Activated T-helper 17 cell treated with anti-CD3 and anti-CD28 coated beads, Interleukin-2, amount 50 U/mL, for 72 hours (primary cell): ENCODE measurements at places on chromosomes 11 and 22. TPM values are rescaled to one million over a fixed set of nuclear protein-coding genes. Genes with fewer than 3 reads are reported as not detected.

GRCh38 chr11:61930933-61931332 lies 13.6 kb upstream of the RAB3IL1 start:
- H3K27me3 ChIP-seq, result peaks cover 17% of the 10 kb centered on the region
- no peak overlapping the region for H3K27ac ChIP-seq
- H3K4me1 ChIP-seq, result no peaks in the 10 kb centered on the region

GRCh38 chr11:22957786-22958185 lies 97.5 kb upstream of the CCDC179 start:
- no peak for ATAC-seq
- no peaks in the 10 kb centered on the region for H3K27me3 ChIP-seq
- H3K4me1 ChIP-seq, result no peaks in the 10 kb centered on the region
- no peak overlapping the region for H3K4me3 ChIP-seq
- H3K27ac ChIP-seq, result no peak overlapping the region
- H3K36me3 ChIP-seq, result no peaks in the 10 kb centered on the region

DNA sequence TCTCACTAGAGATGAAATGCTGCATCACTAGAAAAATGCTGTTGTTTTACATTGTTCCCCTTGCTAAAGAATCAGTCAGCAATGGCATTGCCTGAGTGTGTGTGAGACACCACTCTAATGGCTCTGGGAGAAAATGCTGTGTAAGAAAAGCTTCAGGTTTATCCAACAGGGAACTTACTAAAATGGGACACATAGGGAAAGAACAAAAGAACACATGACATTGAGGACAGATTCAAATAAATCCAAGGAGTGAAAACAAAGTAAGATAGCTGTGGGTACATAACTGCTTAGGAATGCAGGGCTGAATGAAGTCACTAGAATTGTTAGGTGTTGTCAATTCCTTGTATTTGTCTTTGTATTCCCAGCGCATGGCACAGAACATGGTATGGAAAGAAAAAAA lies 24.2 kb downstream of the BLID start:
- H3K36me3 ChIP-seq, result no peaks in the 10 kb centered on the region
- no peak overlapping the region for H3K27ac ChIP-seq
- ATAC-seq, result no peak
- no peak overlapping the region for H3K4me3 ChIP-seq

DNA sequence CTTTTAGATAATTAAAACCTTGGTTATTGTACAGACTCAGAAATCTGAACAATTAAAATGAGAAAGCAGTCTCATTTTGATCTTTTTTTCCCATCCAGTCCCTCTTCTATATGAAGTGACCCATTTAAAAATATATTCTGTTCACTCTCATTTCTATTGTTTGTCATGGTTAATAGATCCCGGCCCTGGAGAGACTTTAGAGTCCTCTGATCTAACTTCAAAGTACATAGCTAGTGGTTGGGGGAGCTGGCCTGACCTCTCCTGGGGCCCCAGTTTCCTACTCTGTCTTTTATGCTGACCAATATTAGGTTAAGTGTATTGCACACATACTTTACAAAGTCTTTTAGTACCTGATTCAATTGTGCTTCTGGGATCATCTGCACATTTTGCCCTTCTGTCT lies 13.5 kb downstream of the MRPL48 start:
- H3K4me3 ChIP-seq, result no peak overlapping the region
- H3K4me1 ChIP-seq, result no peaks in the 10 kb centered on the region
- H3K36me3 ChIP-seq, result peaks cover 6% of the 10 kb centered on the region
- no peak overlapping the region for H3K27ac ChIP-seq

DNA sequence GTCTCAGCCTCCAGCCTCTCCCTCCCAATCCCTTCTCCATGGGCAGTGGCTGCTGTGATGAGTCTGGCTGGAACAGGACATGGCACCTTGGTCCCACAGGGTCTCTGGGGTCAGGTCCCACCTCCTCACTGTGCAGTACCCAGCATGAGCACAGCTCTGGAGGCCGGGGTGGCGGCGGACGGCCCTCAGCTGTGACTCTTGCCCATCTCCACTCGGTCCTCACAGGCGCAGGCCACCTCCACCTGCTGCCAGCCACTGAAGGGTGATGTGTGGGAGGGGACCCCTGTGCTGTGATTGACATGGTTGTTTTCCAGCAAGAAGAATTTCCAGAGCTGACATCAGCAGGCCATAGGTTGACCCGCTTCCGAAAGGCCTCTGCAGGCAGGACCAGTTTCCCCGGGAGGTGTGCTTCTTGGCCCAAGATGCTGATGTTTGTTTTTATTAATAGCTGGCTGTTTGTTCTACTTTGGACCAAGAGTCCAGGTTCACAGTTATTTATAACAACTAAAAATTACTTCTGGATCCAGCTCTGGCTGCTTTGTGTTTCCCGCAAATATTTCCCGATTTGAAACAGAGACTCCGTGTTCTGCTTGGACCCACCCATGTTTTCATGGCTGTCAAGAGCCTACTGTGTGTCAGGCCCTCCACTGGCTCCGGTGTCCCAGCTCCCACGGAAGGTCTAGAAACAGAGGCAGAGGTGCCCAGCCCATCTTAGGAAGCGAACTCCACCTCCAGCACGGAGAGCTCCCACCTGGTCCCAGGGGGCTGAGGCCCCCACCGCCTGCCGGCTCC lies 45.7 kb downstream of the SCUBE1 start:
- H3K27ac ChIP-seq, result no peak overlapping the region
- ATAC-seq, result no peak
- peaks cover 7% of the 10 kb centered on the region for H3K27me3 ChIP-seq
- H3K36me3 ChIP-seq, result no peaks in the 10 kb centered on the region
- no peaks in the 10 kb centered on the region for H3K4me1 ChIP-seq
- H3K4me3 ChIP-seq, result no peak overlapping the region

- no peaks in the 10 kb centered on the region for H3K36me3 ChIP-seq
- H3K4me3 ChIP-seq, result no peak overlapping the region
- no peak overlapping the region for H3K27ac ChIP-seq
- H3K4me1 ChIP-seq, result no peaks in the 10 kb centered on the region
Observed at GRCh38 chr11:28621753-28622152, 513.6 kb downstream of the METTL15 start.

DNA sequence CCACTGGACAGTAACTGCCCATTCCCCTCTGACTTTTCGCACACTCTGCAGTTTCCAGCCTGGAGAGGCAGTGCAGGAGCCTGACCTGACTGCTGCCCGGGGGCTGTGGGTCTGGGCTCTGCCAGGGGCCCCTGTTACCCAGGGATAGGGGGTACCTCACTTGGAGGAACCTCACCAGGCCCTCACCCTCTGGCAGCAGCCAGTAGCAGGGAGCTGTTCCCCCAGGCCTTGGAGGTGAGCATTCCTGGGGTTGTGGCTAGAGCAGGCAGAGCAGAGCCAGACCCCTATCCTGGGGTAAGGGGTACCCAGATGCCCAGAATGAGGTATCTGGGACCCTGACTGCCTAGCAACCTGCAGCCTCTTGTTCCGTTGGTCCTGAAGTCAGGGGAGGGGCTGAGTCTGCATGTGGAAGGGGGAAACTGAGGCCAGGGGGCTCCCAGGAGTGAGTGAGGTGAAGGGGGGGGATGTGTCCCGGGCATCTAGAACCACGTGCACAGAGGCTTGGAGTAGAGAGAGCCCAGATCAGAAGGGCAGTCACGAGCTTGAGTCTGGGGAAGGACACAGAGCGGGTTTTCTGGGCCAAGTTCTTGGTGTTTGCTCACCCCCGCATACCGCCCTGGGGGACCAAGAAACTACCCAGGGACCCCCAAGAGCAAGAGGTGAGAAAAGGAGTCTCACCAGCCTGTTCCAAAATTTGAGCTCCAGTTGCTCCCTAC lies 43.9 kb upstream of the ACCSL start:
- H3K27me3 ChIP-seq, result no peaks in the 10 kb centered on the region
- H3K27ac ChIP-seq, result no peak overlapping the region
- no peak for ATAC-seq

- peak overlapping the region; percentile 56 for H3K4me3 ChIP-seq
- H3K4me1 ChIP-seq, result peaks cover 25% of the 10 kb centered on the region
- peaks cover 87% of the 10 kb centered on the region for H3K36me3 ChIP-seq
- H3K27me3 ChIP-seq, result no peaks in the 10 kb centered on the region
Observed at GRCh38 chr22:30332994-30333706, 6.4 kb upstream of the TBC1D10A start.

GRCh38 chr11:11250470-11250869 lies 102.6 kb downstream of the CSNK2A3 start:
- ATAC-seq, result no peak
- H3K27me3 ChIP-seq, result no peaks in the 10 kb centered on the region
- H3K4me3 ChIP-seq, result no peak overlapping the region
- peaks cover 7% of the 10 kb centered on the region for H3K4me1 ChIP-seq

- no peaks in the 10 kb centered on the region for H3K36me3 ChIP-seq
- no peak overlapping the region for H3K27ac ChIP-seq
- H3K4me3 ChIP-seq, result no peak overlapping the region
- ATAC-seq, result no peak
- H3K4me1 ChIP-seq, result peaks cover 5% of the 10 kb centered on the region
Observed at GRCh38 chr11:64571050-64571409, 20.0 kb upstream of the SLC22A12 start.

- no peaks in the 10 kb centered on the region for H3K27me3 ChIP-seq
- H3K36me3 ChIP-seq, result no peaks in the 10 kb centered on the region
- H3K27ac ChIP-seq, result no peak overlapping the region
- peaks cover 8% of the 10 kb centered on the region for H3K4me1 ChIP-seq
Observed at GRCh38 chr11:128405714-128406662, 181.4 kb downstream of the ETS1 start.

DNA sequence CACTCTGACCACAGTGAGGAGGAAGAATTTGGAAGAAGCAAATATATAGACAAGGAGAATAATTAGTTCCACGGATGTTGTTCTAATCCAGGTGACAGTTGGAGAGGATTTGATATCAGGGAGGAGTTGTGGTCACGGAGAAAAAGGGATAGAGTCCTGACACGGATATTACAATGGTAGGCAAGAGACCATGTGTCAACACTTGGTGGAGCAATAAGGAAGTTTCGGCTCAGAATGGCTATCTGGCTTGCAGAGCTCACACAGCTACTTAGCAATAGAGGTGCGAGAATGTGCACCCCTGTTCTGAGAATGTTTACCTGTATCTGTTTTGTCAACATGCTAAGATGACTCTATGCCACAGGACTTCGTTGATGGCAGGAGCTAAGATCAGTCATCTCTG lies 10.4 kb upstream of the OR9Q2 start:
- peaks cover 23% of the 10 kb centered on the region for H3K27me3 ChIP-seq
- ATAC-seq, result no peak
- no peaks in the 10 kb centered on the region for H3K36me3 ChIP-seq
- H3K4me1 ChIP-seq, result no peaks in the 10 kb centered on the region

- no peak overlapping the region for H3K27ac ChIP-seq
- no peak overlapping the region for H3K4me3 ChIP-seq
- H3K27me3 ChIP-seq, result peaks cover 8% of the 10 kb centered on the region
Observed at GRCh38 chr11:32573228-32573627, 10.4 kb upstream of the EIF3M start.

- H3K4me1 ChIP-seq, result peaks cover 30% of the 10 kb centered on the region
- H3K36me3 ChIP-seq, result no peaks in the 10 kb centered on the region
- peak overlapping the region; percentile 75 for H3K4me3 ChIP-seq
- peak overlapping the region; percentile 75 for H3K27ac ChIP-seq
- H3K27me3 ChIP-seq, result no peaks in the 10 kb centered on the region
Observed at GRCh38 chr11:117953024-117953671, 23.9 kb upstream of the TMPRSS13 start.

DNA sequence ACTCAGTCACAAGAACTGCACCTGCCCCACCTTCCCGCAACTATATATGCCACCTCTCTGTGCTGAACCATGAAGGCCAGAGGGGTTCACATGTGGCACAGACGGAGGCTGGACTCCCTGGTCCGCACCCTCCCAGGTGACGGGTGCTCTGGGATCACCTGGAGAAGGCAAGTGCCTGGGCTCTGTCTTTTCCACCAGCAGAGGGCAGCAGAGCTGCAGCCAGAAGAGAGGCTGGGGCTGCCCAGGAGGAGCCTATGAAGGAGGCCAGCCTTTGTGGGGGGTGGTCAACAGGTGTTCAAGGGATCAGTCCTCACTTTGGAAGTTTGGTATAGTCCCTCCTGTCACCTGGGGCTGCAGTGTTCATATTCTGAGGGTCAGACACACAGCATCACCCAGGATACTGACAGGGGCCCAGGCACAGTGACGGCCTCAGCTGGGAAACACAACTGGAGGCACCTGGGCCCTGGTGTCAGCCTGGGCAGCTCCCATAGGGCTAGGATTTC lies 39.2 kb upstream of the IGLL5 start:
- H3K27me3 ChIP-seq, result peaks cover 5% of the 10 kb centered on the region
- peak; percentile 91 for ATAC-seq
- H3K4me1 ChIP-seq, result peaks cover 11% of the 10 kb centered on the region
- H3K4me3 ChIP-seq, result no peak overlapping the region
- no peak overlapping the region for H3K27ac ChIP-seq

DNA sequence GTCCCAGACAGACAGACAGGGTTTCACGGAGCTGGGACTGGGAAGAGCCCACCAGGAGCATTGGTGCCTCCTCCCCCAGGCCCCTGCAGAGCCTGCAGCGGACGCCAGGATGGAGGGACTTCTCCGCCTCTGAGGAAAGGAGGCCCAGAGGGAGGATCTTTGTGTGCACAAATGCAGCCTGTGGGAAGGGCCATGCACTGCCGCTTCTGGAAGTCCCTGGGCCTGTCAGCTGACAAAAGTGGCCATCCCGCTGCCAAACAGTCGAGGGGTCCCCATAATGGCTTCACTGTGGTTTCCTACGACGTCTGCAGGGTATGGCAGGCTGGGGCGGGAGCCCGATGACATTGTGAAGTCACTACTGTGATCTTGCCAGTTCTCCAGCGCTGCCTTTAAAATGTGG lies 73.8 kb downstream of the TP53I11 start:
- H3K36me3 ChIP-seq, result no peaks in the 10 kb centered on the region
- no peaks in the 10 kb centered on the region for H3K4me1 ChIP-seq
- no peak for ATAC-seq
- H3K27ac ChIP-seq, result no peak overlapping the region
- no peak overlapping the region for H3K4me3 ChIP-seq

BEST1 gene
- total RNA-seq, result 0.24 TPM

RAB3IL1 gene
- total RNA-seq, result not detected

DCPS gene
- 28.1 TPM for total RNA-seq

DKK3 gene
- total RNA-seq, result not detected

SCO2 gene
- 9.9 TPM for total RNA-seq

APOL4 gene
- 1.2 TPM for total RNA-seq

PTPRCAP gene
- total RNA-seq, result 228 TPM

OR4S1 gene
- total RNA-seq, result not detected

CSRP3 gene
- total RNA-seq, result not detected

ZBED5 gene
- total RNA-seq, result 28.8 TPM

OR8A1 gene
- not detected for total RNA-seq

CASP5 gene
- total RNA-seq, result not detected

MS4A4A gene
- not detected for total RNA-seq
